ENCODE measurements at places on chromosomes 12 and 14.

- no peak for DNase-seq
Observed at GRCh38 chr14:82029038-82029437, 495.4 kb upstream of the SEL1L start.

- DNase-seq = no peak
Observed at GRCh38 chr12:59861635-59862034, 265.8 kb downstream of the SLC16A7 start.

GRCh38 chr14:52730709-52731111 is 744 bp downstream of the STYX start:
- DNase-seq = peak; percentile 62

- no peak for DNase-seq
Observed at GRCh38 chr12:117481470-117481869, 120.0 kb upstream of the NOS1 start.

GRCh38 chr14:94320243-94320642 is 2.9 kb downstream of the SERPINA6 start:
- DNase-seq = no peak

- DNase-seq = peak; percentile 38
Observed at GRCh38 chr12:1723721-1724120, 32.9 kb downstream of the ADIPOR2 start.

DNA sequence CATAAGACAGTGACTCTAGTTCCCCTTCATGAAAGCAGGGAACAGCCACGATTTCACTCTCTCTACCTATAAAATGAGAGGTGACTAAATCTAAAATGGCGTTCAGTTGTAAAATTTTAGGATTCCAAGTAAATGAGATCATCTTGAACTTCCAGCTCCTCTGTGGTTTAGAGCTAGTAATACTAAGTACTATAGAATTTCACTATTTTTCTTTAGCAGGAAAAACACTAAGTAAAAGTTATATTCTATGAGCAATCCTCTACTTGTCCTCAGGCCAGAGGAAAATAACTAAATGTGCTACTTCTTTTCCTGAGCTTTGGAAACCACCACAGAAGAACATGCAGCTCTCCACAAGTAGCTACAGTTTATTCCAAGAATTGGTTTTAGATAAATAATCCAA is 55.6 kb downstream of the NIN start:
- no peak for DNase-seq

- peak; percentile 2 for DNase-seq
Observed at GRCh38 chr14:34749408-34749807, 35.0 kb upstream of the CFL2 start.

DNA sequence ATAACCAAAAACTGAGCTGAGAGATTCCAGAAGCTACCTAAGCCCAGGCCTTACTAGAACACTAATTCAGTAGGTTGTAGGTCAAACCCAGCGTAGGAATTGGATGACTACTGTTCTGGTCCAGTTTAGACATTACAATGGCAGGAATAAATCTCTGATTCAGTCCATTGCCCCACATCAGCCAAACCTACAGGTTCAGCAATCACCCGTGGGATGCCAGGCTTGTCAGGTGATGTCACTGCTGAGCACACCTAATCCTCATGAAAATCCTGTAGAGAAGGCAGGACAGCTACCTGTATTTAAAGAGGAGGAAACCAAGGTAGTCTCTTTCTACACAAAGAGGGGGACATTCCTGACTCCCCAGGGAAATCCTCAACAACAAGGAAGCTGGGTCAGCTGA is 63.7 kb downstream of the RFX4 start:
- no peak for DNase-seq

DNA sequence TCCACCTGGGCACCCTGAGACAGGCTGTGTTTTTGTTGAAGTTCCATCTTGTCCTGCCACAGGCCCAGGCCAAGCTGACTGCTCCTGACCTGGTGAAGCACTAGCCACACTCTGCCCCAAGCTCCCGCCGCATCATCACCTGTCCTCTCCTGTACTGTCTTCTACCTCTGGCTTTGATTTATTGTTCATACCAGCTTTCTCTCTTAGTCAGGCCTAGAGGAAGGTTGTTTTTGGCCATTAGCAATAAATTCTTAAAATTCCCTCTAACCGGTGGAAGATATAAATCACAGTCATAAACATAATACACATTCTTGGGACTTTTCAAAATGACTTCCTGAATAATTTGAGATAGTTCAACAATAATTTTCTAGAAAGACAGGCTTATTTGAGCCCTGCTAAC is 169.4 kb downstream of the DAD1 start:
- no peak for DNase-seq

DNA sequence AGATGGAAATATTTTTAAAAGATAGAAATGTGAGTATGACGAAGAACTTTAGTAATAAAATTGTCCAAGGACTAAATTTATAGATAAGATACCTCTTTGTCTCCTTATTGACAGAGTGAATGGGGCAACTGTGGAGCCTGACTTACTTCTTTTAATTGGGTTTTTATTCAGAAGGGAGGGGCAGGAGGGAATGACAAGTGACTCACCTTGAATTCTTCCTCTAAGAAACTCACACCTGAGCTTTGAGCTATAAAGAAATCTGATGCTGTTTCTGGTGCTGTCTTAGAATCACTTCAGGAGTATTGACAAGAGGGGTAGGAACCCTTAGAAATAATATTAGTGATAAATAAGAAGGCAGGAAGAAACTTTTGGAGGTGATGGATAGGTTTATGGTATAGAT is 951 bp downstream of the NR1H4 start:
- DNase-seq = no peak

GRCh38 chr14:70027785-70028428 is 148.7 kb downstream of the SMOC1 start:
- DNase-seq = peak; percentile 66

GRCh38 chr12:58584880-58585279 is 335.4 kb downstream of the LRIG3 start:
- no peak for DNase-seq

DNA sequence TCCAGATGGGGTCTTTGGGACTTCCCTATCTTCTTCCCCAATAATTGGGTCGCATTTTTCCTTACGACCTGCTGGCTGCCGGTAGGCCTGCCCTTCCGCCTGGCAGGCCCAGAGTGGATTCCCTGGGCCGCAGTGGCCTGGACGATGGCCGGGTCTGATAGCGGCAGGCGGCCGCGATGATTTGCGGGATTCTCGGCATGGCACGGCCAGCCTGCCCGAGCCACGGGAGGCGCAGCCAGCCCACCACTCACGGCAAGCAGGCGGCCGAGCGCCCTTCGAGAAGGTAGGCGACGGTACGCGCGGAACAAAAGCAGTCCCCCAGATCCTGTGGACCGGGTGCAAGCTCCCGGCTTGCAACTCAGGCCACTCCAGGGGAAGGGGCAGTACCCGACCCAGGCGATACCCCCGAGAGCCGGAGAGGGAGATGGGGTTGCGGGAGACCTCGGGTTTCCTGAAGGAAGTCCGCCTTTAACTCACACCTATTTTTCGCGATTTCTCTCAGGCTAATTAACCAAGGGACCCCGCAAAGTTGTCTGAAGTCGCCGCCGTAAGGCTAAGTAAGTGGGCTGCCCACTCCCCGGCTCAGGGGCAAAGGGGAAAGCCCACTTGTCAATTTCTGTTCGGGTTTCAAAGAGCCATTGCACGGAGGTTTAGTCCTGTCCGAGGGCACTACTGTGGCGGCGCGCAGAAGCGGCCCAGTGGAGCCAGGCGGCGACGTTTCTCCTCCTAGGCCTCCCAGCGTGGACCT is 1.4 kb upstream of the GSC start:
- DNase-seq = no peak
